Fibroblast of skin of abdomen (primary cell): ENCODE measurements at places on chromosomes 7 and 10.

DNA sequence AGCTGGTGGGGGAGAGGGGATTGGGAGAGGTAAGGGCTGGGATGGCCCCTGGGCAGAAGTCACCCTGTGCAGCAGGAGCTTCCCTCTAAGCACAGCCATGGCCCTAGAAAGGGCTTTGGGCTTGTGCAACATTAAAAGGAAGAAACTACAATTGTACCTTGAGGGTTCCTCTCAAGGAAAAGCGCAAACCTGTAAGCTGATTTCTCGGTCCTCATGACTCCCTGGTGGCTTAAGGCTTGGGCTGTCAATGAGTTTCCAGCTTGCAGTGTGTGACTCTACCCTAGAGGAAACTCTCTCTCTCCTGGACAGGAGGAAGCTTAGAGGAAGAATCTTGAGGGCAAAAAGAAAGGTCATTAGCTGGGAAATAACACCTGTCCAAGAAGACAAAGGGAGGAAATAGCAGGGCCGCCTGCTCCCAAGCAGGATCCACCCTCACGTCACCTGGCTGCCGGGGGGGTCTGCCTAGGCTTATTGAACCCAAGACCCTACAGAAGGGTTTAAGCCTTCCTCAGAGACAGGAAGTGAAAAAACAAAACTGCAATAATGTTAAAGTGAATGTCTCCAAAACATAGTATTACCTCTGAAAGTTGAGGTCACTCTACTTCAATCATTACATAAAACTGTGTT is 112.5 kb downstream of the WDR11 start:
- DNase-seq: no peak

GRCh38 chr10:103931603-103932002 is 13.6 kb upstream of the STN1 start:
- no peak for DNase-seq

DNA sequence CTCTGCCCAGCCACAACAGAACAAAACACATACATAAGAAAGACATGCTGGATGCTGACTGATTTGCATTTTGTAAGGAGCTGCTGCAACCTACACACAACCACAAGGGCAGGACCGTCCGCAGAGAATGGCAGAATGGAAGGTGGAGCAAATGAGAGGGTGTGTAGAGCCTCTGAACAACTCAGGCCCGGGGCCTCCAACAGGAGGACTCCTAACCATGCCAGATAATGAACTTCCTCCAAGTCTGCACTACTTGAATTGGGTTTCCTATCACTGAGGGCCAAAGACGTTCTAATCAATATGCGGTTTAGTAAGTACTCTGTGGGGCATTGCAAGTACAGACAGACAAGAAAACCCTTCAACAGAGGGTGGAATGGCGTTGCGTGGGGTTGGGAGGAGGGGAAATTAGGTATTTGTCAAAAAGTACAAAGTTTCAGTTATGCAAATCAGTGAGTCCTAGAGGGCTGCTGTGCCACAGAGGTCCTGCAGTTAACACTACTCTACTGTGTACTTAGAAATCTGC is 14.6 kb downstream of the VOPP1 start:
- DNase-seq: no peak

- peak; percentile 79 for DNase-seq
Observed at GRCh38 chr10:99372546-99373271, 43.6 kb downstream of the CNNM1 start.

DNA sequence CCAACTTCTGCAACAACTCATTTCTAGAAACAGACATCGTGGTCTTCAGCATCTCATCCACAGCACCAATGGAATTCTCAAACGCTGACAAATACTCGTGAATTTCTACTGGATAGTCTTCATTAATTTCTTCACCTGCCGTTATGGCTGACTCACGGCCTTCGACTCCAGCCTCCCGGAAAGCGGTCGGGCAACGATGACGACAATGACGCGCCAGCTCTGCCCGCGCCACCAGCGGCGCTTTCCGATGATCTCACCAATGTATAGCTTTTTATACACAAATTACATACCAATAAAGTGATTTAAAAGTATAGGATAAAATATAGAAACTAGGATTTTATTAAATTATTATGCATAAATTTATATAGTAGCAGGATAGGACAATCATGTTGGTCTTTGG is 65.7 kb downstream of the CCDC7 start:
- DNase-seq: no peak

- no peak for DNase-seq
Observed at GRCh38 chr10:67663449-67664087, 32.4 kb downstream of the CTNNA3 start.

GRCh38 chr7:117296066-117296465 is 26.8 kb downstream of the WNT2 start:
- DNase-seq: no peak

DNA sequence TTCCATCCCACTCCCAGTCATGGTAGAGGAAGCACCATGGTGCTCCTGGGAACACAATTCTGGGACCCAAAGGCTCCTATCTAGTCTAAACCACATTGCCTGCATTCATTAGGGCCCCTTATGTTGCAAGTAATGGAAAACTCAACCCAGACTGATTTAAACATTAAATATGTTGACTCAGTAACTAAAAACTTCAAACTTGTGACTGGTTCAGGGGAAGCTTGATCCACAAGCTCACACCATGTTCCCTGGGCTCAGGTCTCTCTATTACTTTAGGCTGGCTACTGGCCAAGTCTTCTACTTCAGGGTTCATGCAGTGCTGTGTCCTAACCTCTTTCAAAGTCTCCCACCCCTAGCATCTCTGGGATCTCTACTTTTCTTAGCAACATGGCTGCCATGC is 13.1 kb downstream of the WNT16 start:
- DNase-seq: peak; percentile 45

DNA sequence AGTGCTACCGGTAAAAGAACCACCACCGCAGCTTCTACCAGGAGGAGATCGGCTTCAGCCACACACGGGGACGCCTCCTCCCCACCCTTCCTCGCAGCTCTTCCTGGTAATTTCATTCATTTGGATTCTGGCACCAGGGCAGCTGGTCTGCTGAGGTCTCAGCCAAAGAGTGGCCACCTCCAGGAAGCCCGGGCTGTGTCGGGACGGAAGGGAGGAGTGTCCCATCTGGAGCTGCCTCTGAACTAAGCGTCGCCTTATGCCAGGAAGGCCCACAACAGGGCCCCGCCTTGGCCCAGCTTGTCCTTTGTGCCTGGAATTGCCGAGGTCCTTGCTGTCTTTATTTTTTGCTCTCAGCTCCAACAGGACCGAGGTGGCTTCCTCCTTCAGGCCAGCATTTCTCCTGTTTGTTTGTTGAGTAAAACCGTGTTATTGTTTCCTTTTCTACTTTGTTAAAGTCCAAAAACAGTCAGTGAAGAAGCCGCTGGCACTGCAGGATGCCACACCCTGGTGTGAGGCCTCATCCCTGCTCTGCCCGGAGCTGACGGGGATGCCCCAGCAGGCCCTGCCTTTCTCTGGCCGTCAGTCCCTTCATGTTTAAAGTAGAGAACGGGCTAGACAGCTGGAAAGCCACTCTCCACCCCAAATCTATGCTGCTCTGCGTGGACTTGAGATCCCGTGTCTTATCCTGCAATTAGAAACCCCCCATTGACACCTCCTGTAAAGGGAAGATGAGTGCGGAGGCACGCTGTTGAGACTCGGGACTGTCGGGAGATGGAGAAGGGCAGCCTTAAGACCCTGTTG is 24.5 kb upstream of the TTYH3 start:
- DNase-seq: no peak

DNA sequence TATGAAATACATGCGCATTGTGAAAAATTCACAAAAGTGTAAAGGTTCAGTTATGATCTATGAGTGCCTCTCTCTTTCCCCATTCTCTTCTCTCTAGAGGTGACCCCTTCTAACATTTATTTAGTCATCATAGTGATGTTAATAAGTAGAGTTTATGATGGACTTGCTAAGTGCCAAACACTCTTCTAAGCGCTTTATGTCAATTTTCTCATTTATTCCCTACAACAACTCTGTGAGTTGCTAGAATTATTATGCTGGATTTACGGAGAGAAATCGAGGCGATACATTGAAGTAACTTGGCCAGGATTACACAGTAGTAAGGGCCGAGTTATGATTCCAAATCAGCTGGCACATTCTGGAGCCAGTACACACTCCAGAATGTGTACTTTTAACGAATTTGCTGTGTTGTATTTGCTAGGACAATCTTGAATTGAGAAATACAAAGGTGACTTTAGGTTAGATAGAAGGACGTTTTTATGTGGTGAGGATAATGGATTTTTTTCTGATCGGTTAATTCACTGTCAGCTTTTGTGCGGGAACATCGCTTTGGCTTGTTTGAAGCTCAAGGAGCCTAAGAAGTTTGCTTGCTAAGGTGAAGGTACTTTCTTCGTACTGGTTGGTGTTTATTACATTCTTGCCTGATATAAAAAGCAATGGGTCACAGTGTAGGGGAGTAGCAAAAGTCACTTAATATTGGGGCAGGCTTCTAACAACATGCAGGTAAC is 1.4 kb downstream of the ATRNL1 start:
- no peak for DNase-seq

DNA sequence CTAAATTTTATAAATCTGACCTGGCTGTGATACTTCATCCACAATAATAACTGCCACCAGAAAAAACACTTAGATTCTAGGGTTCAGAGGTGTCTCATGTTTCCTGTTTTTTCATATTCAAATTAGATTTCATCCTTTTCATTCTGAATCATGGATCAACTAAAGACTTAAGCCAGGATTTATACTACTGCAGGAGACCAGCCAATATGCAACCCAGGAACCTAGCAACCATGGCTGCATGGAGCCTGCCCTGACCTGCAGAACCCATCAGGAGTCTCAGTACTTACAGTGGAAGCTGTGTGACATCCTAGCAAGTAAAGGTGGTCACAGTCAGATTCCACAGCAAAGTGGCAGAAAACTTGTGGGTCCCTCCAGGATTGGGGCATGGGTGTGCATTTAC is 40.5 kb upstream of the RNF148 start:
- DNase-seq: no peak

- no peak for DNase-seq
Observed at GRCh38 chr10:17733620-17734019, 18.4 kb upstream of the TMEM236 start.

DNA sequence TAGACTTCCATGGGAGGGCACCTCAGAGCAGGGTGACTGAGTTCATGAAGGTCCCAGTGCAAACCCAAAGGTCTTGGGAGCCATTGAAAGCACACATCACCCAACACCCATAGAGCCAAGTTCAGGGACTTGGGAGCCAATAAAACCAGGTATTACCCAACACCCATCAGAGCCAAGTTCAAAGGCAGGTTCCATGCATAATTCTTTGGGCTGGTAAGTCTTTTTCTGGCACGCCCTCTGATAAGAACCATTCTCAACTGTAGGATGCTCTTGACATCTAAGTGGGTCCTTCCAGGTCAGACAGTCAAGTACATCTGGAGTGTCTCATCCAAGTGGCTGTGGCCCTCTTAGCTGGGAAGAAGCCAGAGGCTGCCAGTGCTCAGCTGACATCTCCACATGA is 63.2 kb downstream of the EBF3 start:
- DNase-seq: no peak

DNA sequence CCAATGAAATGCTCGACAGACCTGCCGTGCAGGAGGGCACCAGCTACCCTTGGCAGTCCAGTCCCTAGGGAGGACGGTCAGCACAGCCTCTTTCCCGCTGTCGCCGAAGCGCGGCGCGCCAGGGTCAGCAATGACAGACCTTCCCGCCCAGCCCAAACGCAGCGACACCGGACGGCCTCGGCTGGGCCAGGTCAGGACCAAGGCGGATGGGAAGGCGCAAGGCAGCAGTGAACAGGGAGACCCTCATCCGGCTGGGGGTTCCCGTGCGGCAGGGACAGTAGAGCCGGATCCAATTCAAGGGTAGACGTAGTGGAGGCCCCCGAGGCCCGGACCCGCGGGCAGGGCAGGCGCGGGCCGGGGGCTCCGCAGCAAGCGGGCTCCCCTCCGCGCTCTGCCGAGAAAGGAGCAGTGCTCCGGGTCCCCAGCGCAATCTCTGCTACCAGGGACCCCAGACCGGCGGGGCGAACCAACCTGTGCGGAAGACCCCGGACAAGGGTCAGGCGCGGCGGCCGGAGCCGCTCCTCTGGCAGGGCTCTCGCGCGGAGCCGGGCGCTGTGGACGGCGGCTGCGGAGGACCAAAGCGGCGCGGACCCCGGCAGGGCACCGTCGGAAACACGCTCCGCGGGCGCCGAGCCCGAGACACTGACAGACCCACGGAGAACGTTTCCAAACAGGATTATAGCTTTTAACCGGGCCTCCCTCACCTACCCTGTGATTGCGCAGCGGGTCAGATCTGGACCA is at the start of gene SEC31B:
Gene SEC31B (minus strand): TSS at position 551 of the 741 bp plus-strand sequence. CDS start 2,909 bp downstream, outside the sequence.
- DNase-seq: no peak

- DNase-seq: no peak
Observed at GRCh38 chr7:607938-608337, 88.3 kb upstream of the PDGFA start.

DNA sequence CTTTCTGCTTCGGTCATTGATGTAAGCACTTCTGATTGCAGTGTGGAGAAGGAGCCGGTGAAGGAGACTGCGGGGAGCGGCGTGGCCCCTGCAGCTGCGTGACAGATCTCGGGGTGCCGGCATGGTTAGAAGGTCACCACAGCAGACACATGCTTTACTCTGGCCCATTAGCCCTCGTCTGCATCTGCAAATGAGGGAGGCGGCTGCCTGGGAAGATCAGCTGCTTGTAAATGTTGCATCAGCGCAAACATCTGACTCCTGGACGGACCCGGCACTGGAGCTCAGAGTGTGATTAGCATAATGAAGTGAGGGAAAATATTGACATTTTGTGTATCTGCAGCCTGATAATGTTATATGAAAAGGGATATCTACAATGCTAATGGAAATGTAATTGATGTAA is 30.5 kb upstream of the MNX1 start:
- no peak for DNase-seq

DNA sequence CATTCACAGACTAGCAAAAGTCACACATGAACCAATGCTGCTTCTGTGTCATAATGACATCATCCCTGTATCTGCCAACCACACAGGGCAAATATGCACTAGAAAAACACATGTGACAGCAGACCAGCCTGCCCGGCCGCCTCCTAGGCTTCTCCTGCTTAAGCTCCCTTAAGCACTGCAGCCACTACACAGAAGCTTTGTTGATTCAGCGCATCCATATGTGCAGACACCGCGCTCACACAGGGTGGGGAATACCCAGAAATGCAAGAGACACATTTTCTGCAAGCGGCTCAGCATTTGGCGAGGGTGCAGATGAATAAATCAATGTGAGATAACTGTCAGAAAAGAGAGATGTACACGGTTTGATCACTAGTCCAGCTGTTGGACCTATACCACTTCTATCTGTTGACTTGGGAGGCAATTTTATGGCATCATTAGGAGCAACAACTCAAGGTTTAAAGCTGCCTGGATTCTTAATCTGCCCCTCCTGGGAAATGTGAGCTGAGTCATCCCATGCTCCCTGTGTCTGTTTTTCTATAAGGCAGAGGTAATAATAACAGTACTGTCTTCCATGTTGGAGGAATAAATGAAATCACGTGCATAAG is 33.4 kb downstream of the CPXM2 start:
- DNase-seq: peak; percentile 95

DNA sequence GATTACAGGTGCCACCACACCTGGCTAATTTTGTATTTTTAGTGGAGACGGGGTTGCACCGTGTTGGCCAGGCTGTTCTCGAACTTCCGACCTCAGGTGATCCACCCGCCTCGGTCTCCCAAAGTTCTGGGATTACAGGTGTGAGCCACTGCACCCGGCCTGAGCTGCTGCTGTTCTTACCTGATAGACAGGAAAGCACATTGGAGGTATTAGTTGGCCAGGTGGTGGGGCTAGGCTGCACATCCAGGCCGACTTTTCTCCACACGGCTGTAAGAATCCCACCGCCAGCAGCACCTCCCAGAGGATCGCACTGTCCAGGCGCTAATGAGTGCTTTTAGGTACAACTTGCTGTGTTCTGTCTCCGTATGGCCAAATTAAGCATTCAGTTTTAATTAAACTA is 112.6 kb downstream of the WDR37 start:
- DNase-seq: no peak

- DNase-seq: no peak
Observed at GRCh38 chr7:96747418-96747940, 37.8 kb upstream of the SEM1 start.
